ENCODE measurements at places on chromosomes 3 and 15.
A peak's percentile ranks its signal among the peaks of the same experiment; 100 is the strongest.

GRCh38 chr3:33060609-33061337 lies 36.2 kb downstream of the GLB1 start:
- no peak for DNase-seq

- DNase-seq, result peak; percentile 65
Measured at GRCh38 chr15:74378848-74379247, 11.4 kb upstream of the CYP11A1 start.

DNA sequence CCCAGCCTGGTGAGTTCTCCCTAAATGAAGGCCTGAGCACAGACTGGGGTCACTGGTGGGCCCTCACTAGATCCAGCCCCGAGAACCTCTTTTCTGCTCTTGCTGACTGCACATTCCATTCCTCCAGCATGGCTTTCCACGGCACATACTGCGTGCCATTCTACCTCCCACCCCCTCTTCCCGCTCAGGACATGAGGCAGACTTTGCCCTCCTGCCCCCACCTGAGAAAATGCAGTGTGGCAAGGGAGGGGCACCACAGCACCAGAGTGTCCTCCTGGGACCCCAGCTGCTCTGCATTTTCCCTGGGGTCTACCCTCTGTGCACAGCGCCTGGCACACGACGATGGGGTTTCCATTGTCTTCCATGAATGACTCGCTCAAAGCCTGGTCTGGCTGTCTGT lies 6.1 kb upstream of the SLCO2A1 start:
- no peak for DNase-seq

DNA sequence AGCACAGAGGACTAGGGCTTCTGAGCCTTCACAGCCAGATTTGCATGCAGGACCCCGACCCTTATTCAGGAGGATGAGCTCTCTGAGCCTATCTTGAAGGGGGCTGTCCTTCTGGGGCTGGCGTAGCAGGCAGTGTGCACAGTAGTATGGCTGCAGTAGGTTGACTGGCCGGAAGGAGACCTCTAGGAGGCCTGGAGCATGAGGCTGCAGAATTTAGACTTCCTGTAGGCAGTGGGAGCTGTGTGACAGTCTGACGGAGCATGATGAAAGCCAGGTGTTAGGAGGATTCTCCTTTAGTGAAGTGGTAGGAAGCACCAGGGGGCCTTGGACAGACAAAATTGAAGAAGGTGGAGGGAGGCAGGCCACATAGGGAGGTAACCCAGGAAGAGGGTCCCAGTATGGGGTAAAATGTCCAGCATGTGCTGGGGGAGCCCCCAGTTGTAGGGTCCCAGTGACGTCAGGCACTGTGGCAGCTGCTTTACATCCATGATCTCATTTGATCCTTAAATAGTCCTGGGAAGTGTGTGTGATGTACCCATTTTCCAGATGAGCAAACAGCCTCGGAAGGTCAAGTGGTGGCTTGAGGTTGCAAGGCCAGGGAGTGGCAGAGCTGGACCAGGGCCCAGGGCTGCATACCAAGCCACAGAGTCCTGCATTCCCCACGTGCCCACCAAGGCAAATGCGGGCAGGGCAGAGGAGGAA lies 36.1 kb downstream of the SPSB4 start:
- DNase-seq, result no peak

- DNase-seq, result peak; percentile 61
Measured at GRCh38 chr3:32414522-32415202, 23.0 kb downstream of the CMTM7 start.

- no peak for DNase-seq
Measured at GRCh38 chr3:30749230-30749629, 142.8 kb downstream of the TGFBR2 start.

DNA sequence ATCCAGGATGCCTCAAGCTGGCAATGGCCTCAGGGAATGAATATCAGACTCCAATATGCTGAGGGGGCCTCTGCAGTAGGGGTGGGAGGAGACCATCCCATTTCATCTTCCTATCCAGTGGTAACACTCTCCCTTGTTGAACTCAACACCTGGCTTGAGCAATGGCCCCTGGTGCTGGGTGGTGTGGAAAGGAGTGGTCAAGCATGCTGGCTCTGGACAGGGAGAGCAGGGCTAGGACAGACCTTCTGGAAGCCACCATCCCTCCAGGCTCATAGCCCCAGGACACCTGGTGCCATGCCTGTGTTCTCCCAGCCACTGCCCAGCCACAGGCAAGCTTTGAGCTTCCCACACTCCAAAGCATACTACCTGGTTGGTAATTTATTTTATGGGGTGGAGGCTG lies 9.6 kb downstream of the DNAH1 start:
- no peak for DNase-seq

Data from fibroblast of skin of right biceps (primary cell).